ENCODE measurements at places on chromosomes 5 and 9. TPM values are rescaled to one million over a fixed set of nuclear protein-coding genes. Genes with fewer than 3 reads are reported as not detected.

DNA sequence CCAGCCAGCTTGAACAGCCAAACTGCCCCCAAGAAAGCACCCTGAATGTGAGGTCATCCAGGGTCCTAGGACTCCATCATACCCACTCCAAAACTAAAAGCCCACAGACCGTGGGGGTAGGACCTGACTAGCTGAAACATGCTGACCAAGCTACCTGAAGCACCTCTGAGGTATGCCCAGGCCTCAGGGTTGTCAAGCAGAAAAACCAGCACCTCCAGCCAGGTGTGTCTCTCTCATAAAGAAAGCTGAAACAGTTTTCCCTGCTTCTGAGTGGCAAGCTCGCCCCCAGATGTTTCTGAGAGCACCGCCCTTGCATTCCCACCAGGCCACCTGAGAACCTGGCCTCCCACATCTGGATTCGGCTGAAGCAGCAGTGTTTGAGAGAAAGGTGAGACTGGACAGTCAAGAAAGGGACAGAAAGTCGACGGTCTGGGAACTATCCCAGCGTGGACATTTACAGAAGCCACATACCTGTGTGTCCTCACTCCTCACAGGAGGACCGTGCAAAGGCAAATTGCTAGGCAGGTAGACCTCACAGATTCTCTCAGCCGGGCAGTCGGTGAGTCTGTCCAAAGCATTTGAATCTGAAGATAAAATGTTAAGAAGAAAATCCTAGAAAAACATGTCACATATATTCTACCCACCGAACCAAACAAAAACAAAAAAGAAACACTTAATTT is 155.6 kb upstream of the RASEF start:
- no peaks in the 10 kb centered on the region for H3K36me3 ChIP-seq
- peaks cover 20% of the 10 kb centered on the region for H3K27me3 ChIP-seq
- peak overlapping the region; percentile 44 for H3K4me3 ChIP-seq

The CNTLN gene
- total RNA-seq: 1.5 TPM

GRCh38 chr9:97849980-97850379 is 3.0 kb upstream of the FOXE1 start:
- H3K4me3 ChIP-seq: no peak overlapping the region
- no peak for DNase-seq
- H3K36me3 ChIP-seq: no peaks in the 10 kb centered on the region
- H3K4me1 ChIP-seq: peaks cover 15% of the 10 kb centered on the region

The RLN2 gene
- total RNA-seq: 1.1 TPM

The NEUROG1 gene
- not detected for total RNA-seq

The PRDM9 gene
- not detected for total RNA-seq

The CSF1R gene
- total RNA-seq: 0.10 TPM

DNA sequence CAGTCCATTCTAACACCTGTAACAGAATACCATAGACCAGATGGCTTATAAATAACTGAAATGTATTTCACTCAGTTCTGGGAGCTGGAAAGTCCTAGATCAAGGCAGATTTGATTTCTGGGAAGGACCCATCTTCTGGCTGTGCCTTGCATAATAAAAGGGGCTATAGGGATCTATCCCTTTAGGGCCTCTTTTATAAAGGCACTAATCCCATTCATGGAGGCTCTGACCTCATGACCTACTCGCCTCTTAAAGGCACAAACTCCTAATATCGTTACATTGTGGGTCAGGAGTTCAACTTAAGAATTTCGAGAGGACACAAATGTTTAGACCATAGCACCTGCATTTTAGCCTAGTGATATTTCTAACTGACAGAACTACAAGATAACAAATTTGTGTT is 619.0 kb downstream of the CDH18 start:
- no peak overlapping the region for H3K4me3 ChIP-seq
- no peaks in the 10 kb centered on the region for H3K36me3 ChIP-seq
- H3K4me1 ChIP-seq: no peaks in the 10 kb centered on the region

All from activated T-helper 1 cell treated with anti-CD3 and anti-CD28 coated beads, Interleukin-12 subunit alpha, Interleukin-12 subunit beta, Interleukin-2, Interleukin-4 antibody, amounts not matched to agents 30 ng/mL and 10 ng/mL and 1 ng/mL, durations not matched to agents 14 hours and 24 hours and 36 hours (primary cell).